ENCODE measurements at places on chromosomes 1 and 21.

GRCh38 chr1:90835661-90836344, 118.7 kb upstream of the BARHL2 start:
- no peak for DNase-seq

GRCh38 chr1:225460737-225461532, 33.1 kb upstream of the LBR start:
- peak; percentile 67 for DNase-seq

GRCh38 chr1:69246710-69247109, 321.0 kb upstream of the LRRC7 start:
- DNase-seq = no peak

- DNase-seq = peak; percentile 85
Measured at GRCh38 chr1:91569411-91570119, 68.9 kb downstream of the CDC7 start.

- peak; percentile 29 for DNase-seq
Measured at GRCh38 chr1:184116287-184116686, 64.8 kb downstream of the TSEN15 start.

DNA sequence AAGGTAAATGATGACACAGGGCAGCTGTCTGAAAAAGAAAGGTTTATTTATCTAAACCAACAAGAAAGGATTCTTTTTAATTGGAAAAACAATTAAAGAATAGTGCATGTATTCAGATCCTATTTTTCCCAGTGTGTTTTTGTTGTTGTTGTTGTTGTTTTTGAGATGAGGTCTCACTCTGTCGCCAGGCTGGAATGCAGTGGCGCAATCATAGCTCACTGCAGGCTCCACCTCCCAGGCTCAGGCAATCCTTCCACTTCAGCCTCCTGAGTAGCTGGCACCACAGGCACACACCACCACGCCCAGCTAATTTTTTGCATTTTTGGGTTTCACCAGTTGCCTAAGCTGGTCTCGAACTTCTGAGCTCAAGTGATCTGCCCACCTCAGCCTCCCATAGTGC, 22.1 kb downstream of the NEK2 start:
- DNase-seq = no peak

- no peak for DNase-seq
Measured at GRCh38 chr1:29729281-29729680, 493.0 kb downstream of the PTPRU start.

All from HT1080 (cell line).